ENCODE measurements at places on chromosomes 11 and 22.

DNA sequence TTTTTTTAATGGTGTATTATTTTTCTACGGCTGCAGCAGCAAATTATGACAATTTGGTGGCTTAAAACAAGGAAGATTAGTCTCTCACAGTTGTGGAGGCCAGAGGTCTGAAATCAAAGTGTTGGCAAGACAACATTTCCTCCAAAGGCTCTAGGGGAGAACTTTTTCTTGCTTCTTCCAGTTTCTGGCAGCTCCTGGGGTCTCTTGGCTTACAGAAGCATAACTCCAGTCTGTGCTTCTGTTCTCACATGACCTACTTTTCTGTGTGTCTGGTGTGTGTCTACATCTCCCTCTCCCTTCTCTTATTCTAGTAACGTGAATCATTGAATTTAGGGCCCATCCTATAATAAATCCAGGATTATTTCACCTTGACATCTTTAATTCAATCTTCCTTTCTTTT, 551.9 kb upstream of the LUZP2 start:
- DNase-seq: no peak

GRCh38 chr22:19429950-19430889, 1.3 kb downstream of the HIRA start:
- DNase-seq: peak; percentile 60

GRCh38 chr22:20565079-20565734, 57.8 kb downstream of the MED15 start:
- DNase-seq: no peak

DNA sequence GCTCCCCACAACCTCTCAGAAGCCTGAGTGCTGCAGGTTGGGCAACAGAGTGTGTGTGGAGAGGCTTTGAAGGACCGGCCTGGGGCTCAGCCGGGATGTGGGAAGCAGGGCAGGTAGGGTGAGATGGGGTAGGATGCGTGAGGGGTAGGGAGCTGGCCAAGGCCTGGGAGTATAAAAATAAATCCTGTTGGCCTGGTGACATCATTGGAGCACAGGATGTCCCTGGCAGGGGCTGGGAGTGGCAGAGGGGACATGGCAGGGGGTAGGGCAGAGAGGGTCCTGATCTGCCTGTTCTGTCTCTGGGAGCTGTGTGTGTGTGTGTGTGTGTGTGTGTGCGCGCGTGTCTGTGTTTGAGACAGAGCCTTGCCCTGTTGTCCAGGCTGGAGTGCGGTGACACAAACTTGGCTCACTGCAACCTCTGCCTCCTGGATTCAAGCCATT, 28.6 kb downstream of the TEF start:
- no peak for DNase-seq

DNA sequence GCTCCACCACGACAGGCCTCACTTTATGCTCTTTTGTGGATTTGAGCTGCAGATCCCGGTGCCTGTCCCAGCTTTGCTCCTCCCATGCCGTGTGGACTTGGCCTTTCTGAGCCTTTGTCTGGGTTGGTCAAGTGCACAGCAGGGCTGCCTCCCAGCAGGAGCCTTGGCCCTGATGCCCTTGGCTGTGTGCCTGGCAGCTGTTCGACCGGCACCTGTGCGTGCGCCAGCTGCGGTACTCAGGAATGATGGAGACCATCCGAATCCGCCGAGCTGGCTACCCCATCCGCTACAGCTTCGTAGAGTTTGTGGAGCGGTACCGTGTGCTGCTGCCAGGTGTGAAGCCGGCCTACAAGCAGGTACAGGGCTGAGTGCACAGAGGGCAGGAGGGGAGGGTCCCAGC, 46.5 kb downstream of the MYO7A start:
- DNase-seq: no peak

DNA sequence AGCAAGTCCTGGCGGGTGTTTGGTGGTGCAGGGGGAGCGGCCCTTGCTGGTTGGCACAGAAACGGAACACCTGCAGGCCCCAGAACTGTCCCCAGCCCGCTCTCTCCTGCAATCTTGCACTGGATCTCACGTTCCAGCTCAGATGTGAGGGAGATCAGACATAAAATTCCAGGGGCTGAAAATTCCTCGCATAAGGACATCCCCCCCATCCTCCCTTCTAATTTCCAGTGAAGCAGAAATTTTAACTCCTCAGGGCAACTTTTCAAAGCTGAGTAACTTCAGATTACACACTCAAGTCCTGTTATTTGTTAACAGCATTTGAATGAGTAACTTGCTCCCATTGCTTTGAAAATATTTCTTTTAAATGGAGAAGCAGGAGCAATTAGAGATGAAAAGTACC, 40.3 kb upstream of the RASSF10 start:
- no peak for DNase-seq

GRCh38 chr11:19291064-19291463, 50.3 kb upstream of the E2F8 start:
- DNase-seq: no peak

DNA sequence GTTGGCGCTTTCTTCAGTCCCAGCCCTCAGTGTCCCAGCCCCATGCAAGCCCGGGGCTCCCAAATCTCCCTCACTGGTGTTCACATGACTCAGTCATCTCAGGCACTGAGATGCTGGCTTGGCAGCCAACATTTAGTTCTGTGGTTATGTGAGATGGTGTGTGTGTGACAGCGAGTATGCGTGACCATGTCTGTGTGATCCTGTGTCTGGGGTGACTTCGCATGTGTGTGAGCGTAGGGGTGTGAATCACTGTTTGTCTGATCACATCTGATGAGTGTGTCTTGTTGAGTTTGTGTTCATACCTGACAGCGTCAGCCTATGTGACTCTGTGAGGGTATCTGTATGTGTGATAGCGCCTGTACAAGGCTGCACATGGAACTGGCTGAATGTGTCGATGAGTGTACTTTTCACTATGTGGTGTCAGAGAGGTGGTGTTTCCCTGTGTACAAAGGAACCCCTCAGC, 16.2 kb downstream of the CREB3L1 start:
- no peak for DNase-seq

DNA sequence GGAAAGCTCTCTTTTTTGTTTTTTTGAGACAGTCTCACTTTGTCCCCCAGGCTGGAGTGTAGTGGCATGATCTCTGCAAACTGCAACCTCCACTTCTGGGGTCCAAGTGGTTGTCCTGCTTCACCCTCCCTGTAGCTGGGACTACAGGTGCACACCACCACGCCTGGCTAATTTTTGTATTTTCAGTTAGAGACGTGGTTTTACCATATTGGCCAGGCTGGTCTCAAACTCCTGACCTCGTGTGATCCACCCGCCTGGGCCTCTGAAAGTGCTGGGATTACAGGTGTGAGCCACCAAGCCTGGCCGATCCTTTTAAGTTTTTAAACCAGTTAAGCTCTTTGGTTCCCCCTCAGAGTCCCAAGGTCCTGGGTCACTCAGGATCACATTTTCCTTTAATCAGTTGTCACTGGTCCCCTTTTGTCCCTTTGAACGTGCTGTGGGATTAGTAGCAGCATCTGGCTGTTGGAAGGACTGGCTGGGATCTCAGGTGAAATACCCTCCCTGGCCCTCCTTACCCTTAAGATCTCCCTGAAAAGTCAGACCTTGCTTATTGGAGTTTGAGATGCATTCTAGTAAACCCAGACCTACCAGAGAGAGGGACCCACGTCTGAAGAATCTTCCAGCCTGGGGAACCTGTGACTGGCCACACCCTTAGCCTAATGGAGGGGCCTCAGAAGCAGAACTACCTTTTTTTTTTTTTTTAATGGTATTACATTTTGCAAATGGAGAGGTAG, 8.1 kb downstream of the MALAT1 start:
- DNase-seq: peak; percentile 89

GRCh38 chr11:133697161-133697560, 148.2 kb downstream of the SPATA19 start:
- DNase-seq: no peak

- DNase-seq: peak; percentile 73
These were observed 26.5 kb downstream of the CTNND1 start for GRCh38 chr11:57787920-57788702.

Measured in GM12865 (cell line).